ENCODE measurements at places on chromosomes 5 and 9.

GRCh38 chr5:140881889-140882590 lies at the start of gene PCDHA13:
Gene PCDHA13 (plus strand): TSS chr5:140882124. CDS start chr5:140882269, 145 bp downstream.
- no peak for DNase-seq

- DNase-seq = no peak
Observed at GRCh38 chr9:23686896-23687295, 139.1 kb downstream of the ELAVL2 start.

GRCh38 chr9:87276851-87277261 lies 220.8 kb upstream of the DAPK1 start:
- DNase-seq = no peak

GRCh38 chr5:10727861-10728260 lies 33.2 kb downstream of the DAP start:
- no peak for DNase-seq

- DNase-seq = no peak
Observed at GRCh38 chr9:91395106-91395552, 28.5 kb downstream of the NFIL3 start.

DNA sequence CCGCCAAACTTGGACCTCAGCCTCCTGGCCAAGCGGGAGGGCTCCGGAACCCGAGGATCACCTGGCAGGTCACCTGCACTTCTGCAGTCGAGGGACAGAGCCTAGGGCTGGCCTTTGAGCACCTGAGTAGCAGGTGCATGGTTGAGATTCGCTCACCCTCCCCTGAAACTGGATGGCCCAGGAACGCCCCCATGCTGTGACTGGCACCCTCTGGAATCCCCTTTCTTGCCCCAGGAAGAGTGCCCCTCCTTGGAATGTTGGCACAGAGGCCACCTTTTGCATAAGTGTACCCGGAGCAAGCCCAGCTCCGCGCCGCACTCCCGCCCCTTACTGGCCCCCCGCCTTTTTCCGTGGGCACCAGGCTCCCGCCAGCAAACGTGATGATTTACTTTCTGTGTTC lies 112.5 kb upstream of the IER5L start:
- DNase-seq = no peak

GRCh38 chr5:173736923-173737412 lies 120.5 kb upstream of the BOD1 start:
- DNase-seq = no peak

DNA sequence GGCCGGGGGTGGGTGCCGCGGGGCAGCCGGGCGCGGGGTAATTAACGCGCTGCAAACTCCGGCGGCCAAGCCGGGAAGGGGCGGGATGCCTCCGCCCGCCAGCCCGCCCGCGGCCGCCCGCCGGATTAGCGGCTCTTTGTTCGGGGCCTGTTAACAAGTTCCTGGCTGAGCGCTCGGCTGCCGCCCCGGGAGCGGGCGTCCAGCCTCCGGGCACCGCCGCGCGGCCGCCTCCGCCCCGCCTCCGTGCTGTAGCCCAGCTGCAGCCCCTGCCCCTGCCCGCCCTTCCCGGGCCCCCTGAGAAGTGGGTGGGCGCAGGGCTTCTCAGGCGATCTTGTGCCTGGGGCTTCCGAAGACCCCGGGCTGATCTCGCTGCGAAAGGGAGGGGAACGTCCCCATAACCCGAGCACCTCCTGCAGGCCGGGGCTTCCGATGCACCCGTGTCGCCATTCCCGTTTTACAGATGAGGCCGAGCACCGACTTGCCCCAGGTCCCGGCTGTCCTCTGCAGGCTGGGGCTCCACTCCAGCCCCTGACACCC lies 7.5 kb downstream of the UNC5A start:
- no peak for DNase-seq

DNA sequence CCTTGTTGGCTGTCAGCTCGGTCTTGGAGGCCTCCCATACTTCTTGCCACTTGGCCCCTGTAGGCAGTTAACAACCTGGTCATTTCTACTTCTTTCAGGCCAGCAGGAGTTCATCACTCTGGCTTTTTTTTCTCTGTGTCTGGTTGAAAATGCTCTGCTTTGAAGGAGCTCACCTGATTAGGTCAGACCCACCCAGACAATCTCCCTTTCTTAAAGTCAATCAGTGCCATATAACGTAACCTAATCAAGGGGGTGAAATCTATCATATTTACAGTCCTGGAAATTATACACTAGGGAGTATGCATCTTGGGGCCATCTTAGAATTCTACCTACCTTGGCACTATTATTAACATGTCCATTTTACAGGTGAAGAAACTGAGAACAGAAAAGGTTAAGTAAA lies 155.4 kb downstream of the SREK1 start:
- DNase-seq = no peak

- peak; percentile 63 for DNase-seq
Observed at GRCh38 chr5:73592551-73592950, 27.0 kb downstream of the UTP15 start.

DNA sequence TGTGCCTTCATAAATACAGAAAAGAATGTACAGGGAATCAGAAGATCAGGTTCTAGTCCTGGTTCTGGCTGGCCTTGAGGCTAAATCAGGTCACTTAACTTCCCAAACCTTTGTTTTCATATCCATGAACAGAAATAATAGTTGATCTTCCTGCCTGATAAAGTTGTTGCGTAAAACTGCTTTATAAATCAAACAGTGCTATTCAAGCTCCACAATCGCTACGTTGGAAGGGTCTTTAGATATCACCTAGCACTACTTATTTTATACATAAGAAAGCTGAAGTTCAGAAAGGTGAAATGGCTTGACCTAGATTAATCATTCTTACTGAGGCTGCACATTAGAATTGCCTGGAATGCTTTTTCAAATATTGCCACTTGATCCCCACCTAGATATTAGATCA lies 36.3 kb upstream of the GCNT4 start:
- no peak for DNase-seq

DNA sequence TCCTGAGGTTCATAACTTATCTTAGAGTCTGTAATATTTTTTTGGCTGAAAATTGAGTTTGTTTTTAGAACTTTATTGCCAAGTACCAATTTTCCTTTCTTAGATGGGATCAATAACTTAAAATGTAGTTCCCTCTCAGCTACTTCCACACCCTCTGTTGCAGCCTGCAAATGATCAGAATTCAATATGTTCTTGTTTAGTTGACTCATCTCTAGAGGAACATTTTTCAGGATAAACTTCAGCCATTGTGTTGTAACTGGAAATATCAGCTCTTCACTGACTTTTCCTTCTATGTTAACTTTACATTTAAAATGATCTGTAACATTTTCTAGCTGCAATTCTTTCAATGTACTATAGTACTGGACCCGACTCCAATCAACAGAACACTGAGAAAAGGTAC lies 115.7 kb downstream of the ESM1 start:
- DNase-seq = no peak

GRCh38 chr9:35653611-35654010 lies 2.9 kb upstream of the SIT1 start:
- DNase-seq = no peak

DNA sequence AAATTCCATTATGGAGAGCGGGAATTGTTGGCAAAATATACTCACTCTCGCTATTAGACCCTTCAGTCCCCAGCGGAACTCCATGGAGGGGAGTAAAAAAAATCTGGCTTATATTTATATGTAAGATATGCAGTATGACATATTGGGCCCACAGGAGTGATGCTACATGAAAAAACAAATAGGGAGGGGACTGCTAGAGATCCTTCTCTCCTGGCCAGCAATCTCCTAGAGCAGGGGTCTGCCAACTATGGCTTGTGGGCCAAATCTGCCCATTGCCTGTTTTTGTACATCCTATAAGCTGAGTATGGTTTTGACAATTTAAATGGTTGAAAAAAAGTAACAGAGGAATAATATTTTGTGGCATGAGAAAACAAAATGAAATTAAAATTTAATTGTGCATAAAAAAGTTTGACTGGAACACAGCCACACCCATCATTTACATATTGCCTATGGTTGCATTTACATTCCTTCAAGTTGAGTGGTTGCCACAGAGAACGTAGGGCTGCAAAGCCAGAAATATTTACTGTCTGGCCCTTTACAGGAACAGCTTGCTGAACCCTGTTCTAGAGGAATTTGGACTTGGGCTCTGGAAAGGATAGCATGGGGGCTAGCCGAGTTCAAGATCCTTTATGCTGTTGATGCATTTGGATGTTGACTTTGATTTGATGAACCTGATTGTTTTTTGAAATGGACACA lies 197.3 kb upstream of the CLINT1 start:
- no peak for DNase-seq

DNA sequence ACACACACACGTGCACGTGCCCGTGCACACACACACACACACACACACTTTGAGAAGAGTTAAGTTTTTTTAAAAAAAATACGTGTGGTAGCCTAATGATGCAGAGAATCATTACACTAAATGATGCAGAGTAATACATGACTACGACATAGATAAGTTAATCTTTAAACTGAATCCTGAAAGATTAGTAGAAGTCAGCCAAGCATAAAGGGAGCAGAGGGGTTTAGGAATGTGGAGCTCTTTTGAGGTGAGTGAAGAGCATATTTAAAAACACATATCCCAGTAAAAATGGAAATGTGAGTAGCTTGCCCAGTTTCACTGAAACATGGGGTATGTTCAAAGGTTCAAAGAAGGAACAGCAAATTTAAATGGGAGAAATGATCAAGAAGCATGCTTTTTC lies 61.3 kb upstream of the TYRP1 start:
- DNase-seq = no peak

Measured in HS-27A (cell line).